ENCODE measurements at places on chromosomes 4 and X.

- no peak for DNase-seq
Observed at GRCh38 chr4:87875191-87875590, 42.4 kb downstream of the MEPE start.

DNA sequence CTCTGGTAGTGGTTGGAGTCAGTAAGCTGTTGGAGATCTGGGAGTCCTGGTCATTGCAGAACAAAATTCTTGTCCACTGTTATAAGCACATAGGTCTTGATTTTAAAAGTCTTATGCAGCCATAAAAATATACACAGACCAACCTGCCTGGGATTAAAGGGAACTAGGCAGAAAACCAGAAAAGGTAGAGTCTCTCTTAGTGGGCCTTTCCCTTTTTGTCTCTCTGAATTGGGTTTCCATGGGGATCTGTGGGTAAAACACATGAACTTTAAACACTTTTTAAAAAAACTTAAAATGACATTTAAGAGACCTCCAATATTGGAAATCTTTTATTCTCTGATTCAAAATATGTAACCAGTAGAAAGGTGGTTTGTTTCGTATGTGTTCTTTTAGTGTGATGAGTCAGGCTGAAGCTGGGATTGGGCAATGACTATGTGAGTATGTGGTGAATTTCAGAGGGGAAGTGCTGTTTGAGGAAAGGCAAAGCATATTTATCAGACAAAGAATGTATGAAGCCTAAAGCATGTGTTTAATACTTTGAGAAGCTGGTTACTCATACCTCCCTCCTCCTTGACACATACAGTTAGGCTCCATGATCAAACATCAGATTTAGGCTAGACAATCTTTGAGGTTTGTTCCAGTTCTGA lies 29.6 kb downstream of the SLC16A2 start:
- DNase-seq, result no peak

DNA sequence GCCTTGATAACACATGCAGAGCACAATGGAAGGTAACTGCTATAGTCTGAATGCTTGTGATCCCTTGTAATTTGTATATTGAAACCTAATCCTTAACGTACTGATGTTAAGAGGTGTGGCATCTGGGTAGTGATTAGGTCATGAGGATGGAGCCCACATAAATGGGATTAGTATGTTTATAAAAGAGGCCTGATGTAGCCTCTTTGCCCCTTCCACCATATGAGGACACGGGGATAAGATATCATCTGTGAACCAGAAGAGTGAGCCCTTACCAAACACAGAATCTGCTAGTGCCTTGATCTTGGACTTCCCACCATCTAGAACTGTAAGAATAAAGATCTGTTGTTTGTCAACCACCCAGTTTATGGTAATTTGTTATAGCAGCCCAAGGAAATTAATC lies 1074.2 kb upstream of the INTU start:
- no peak for DNase-seq

DNA sequence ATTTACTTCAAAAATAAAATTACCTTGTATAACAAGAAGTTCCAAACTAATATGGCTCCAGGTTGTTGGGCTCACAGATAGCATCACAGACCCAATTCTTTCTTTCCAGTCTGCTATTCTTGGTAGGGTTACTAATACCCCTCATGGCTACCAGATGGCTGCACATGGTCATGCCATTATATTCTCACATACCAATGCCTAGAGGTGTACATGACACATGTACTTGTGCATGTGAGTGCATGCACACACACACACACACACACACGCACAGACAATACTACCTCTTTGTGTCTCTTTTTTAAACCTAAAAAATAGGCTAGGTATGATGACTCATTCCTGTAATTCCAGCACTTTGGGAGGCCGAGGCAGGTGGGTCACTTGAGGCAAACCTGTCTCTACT lies 31.1 kb downstream of the FBXO8 start:
- no peak for DNase-seq

DNA sequence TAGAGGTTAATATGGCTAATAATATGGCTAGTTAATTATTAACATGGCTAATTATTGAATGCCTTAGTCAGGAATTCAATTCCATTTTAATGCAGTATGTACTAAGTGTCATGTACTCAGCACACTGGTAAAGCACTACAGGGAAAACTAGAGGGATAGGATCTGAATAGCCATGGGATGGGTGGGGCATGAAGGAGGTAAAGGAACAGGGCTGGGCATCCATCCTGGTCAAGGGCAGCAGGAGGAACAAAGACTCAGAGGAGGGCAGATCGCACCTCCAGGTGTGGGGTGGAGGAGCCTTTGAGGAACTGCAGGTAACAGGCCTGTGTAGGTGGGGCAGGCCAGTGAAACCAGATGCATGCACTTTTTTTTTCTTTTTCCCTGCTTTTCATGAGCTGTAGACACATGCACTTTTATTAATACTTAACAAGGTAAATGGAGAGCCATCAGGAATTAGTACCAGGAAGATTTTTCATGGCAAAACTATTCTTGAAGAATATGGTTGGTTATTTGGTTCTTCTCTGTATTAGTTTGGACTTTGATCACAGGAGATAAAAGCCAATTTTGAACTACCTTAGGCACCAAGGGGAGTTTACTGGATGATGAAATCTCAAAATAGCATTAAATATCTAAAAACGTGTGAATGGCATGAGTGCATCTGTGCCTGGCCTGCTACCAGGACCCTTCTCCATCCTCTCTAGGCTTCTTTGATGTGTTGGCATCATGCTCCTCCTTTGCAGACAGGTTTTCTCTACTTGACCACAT lies 88.3 kb downstream of the CC2D2A start:
- no peak for DNase-seq

DNA sequence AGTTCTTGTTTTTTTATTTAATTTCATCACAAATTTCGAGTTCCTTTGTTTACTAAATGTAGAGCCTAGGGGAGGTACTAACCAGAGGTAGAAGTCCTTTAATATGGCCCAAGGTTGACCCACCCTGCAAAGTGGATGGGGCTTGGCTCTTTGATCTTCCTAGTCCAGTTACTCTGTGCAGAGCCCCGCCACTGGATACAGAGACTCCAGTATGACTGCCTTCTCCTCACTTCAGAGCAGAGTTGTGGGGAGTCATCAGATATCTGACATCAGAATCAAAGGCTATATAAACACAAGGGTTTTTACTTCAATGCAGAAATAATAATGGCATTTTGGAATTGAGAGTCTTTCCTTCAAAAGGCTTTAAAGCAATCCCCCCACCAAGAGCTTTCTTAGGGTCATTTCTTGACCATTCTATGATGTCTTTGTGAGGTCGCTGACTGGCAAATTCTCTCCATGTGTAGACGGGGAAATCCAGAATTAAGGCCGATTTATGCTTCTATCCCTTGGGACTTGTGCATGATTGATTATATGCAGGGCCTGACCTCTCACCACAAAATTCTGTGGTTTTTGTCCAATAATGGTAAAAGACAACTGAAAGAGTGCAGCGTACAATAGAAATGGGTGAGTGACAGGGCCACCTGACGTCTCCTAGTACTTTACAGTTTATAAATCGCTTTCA lies 88.3 kb upstream of the CITED1 start:
- DNase-seq, result no peak

GRCh38 chr4:184112006-184112550 lies 105.6 kb downstream of the ENPP6 start:
- DNase-seq, result no peak

- DNase-seq, result no peak
Observed at GRCh38 chr4:36206012-36206411, 38.3 kb downstream of the ARAP2 start.

DNA sequence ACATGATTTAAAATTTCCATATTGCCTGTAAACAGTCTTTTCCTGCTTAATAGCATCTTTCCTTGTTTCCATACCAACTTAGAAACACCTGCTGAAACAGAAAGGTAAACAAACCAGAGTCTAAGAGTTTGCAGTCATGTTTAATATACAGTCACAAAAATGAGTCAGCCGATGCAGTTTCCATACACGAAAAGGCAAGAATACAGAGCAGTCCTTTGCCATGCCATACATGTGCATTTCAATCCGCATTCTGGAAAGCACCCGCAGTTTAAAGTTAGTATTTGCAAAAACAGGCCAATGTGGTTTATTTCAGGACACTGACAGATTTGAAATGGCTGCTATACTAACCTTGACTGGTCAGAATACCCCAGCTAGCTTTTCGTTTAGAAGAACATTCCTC lies 32.1 kb downstream of the ASB5 start:
- no peak for DNase-seq

GRCh38 chr4:53598901-53599300 lies 7.6 kb upstream of the LNX1 start:
- no peak for DNase-seq

DNA sequence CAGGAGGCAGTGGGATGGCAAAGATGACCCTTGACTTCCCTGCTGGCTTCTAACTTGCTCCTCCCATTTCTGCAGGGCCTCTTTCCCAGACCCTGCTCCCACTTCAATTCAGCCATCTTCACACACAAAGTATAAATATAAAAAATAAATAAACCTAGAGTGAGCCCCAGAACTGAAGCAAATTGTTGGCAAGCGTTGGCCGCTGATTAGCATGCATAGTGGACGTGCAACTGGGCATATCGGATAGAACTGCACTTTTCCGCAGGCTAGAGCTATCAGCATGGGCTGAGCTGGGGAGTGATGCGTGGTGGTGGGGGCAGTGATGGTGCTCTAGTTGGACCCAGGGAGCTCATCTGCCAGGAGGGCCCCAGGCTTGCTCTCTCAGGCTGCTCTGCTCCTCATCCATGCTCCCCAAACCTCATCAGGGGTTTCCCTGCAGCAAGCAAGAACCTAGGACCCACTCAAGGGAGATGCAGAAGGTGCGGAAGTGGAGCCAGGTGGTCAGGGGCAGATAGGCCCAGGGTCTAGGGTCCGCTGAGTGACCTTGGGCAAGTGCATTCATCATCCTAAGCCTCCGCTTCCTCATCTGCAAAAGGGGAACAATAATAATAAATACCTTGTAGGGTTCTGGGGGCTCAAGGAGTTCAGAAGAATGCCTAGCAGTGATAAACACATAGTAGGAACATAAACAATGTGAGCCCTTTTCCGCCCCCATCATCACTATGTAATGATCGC lies 146.8 kb upstream of the PJA1 start:
- peak; percentile 47 for DNase-seq

DNA sequence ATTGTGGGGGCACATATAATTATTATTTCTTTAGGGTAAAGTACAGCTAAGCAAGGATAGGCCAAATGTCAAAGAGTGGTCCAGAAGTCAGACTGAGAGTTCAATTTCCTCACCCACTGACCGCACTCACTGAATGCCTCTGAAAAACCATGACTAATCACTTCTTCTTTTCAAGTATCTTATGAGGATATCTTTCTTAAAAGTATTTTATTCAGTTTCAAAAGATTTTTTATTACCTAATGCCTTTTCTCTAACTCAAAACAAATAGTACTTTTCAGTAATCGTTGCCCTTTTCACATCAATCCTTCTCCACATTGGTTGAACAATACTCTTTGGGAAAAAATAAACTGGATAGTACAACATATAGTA lies 61.7 kb upstream of the CAMK2D start:
- no peak for DNase-seq

DNA sequence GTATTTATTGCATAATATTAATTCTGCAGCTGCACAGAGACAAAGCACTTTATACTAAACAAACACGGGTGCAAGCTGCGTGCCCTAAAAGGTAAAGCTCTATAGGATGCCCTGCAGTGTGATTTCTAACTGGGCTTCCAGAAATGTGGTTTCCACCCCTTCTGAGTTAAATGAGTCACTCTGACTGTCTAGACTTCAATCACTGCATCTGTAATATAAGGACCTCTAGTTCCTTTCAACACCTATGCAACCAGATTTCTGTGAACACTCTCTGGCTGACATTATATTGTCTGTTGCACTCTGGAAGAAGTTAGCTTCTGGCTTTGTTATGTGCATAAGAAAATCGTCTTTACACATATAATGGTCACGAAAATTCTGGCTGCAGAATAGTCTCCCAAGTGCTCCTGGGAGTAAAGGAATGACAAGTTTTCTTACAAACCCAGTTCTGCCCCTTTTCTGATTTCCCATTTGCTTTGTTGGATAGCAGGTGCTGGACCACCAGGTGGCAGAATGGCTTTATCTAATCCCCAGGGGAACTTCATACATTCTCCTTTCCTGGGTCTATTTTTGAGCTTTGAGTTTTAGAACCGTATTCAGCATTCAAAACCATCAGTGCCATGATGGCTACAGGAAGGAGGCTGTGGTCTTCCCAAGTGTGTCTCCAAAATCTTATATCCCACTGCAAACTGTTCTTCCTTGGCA lies 842.2 kb downstream of the STIM2 start:
- DNase-seq, result no peak

DNA sequence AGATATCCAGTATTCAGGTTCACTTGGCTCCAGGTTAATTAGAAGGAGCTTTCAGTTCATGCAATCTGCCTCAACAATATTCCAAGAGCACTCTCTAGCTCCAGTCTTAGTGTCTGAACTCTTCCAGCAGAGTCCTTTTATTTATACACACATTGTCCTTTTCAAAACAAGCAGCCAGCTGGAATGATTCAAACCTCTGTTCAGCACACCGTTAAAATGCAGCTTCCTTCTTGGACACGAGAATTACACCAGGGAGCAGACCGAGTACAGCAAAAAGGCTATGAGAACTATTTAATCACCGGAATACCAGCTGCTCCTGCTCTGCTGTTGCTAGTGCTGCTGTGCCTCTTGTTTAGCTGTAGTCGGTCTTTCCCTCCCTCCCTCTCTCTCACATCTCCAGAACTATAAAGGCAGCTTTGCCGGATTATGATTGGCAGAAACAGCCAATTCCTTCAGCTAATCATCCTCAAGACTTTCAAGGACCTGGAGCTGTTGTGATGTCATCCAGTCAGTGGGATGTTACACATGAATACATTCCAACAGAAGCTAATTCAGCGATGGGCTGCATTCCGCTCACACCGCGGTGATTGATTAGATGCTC lies at the start of gene NDST4:
Gene NDST4 (minus strand): TSS at position 115 of the 601 bp plus-strand sequence. CDS start 36,584 bp downstream, outside the sequence.
- no peak for DNase-seq

GRCh38 chr4:77293426-77293825 lies 136.4 kb downstream of the CCNG2 start:
- DNase-seq, result no peak

DNA sequence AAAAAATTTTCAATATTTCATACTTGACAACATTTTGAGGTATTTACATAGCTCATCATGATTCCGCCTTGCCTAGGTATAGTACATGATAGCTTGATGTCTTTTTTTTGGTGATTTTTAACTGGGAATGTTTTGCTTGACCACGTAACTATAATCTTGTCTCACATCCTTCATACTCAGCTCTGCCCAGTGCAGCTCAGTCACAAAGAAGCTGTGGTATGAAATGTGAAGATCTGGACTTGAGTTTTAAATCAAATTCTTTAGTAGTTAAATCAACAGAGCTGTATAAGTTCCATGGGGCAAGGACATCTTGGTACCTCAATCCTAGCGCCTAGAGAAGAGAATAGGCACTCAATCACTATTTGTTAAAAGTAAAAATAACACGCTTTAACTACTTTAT lies 276.3 kb upstream of the DKK2 start:
- DNase-seq, result no peak

GRCh38 chr4:119517361-119518229 lies 111.0 kb downstream of the PDE5A start:
- no peak for DNase-seq

DNA sequence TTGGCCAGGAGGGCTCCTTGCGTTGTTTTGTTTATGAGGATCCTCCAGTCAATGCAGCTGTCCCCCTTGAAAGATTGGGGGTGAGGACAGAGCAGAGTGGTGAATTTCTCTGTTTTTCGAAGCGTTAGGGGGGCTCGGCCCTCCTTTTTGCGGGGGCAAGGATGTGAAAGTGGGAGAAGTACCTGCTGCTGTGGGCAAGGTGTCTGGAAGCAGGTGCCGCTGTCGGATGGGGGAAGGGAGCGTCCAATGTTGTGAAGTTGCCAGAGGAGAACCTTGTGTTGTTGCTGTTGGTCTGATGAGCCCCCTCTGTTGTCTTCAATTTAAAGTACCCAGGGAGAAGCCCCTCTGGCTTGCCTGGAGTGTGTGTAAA lies 613 bp downstream of the GLRB start:
- no peak for DNase-seq

All from posterior vena cava (tissue), 2 donors.